ENCODE measurements at places on chromosomes 4 and X. TPM values are rescaled to one million over a fixed set of nuclear protein-coding genes. Genes with fewer than 3 reads are reported as not detected.

GRCh38 chr4:141339391-141339790 lies 118.7 kb downstream of the ZNF330 start:
- no peak for DNase-seq

- DNase-seq: no peak
Measured at GRCh38 chr4:21873145-21873544, 75.4 kb downstream of the KCNIP4 start.

Gene TBX22
- polyA plus RNA-seq: 3.9 TPM

Gene KLF8
- polyA plus RNA-seq: 6.1 TPM

Gene SMIM10
- polyA plus RNA-seq: 10.5 TPM

Data from left renal pelvis (tissue), 4 donors.